ENCODE measurements at places on chromosomes 3 and 15.

DNA sequence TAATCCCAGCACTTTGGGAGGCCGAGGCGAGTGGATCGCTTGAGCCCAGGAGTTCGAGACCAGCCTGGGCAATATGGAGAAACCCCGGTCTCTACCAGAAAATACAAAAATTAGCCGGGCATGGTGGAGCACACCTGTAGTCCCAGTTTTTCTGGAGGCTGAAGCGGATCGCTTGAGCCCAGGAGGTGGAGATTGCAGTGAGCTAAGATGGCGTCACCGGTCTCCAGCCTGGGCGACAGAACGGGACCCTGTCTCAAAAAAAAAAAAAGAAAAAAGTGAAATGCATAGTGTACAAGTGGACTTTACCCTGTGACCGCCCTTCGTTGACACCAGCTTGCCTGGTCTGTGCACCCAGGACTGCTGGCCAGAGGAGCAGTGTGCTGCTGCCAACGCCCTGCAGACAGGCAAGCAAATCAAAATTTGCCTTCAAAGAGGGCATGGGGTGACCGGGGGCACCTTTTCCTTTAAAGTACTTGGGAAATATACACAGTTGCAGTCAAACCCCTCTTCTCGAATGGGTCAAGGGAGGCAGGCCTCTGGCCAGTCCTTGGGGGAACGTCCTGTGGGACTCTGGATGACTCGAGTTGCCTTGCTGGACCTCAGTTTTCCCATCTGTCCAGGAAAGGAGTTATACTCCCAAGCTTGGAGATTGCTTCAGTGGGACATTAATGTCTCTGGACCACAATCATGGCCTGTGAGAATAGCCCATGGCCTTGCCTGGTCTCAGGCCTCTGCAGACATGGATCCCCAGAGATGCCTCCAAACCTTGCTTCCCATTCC is 1.0 kb downstream of the XYLB start:
- no peak overlapping the region for H3K27ac ChIP-seq
- H3K36me3 ChIP-seq, result no peaks in the 10 kb centered on the region
- DNase-seq, result no peak

DNA sequence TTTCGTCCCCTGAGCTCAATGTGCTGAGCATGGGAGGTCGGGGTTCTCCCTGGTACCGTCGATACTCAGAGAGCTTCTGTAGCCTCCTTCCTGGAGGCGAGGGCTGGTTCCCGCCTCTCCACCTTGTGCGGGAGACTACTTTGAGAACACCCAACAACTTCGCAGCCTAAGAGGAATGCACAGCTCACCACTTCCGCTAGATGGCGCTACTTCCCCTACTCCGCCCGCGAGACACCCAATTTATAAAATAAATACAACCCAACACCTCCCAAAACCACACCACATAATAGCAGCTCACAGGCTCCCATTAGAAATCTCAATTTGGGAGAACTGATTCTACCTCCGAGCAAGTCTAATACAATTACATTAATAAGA is 1.2 kb downstream of the RGMA start:
- no peaks in the 10 kb centered on the region for H3K36me3 ChIP-seq
- H3K4me1 ChIP-seq, result peaks cover 14% of the 10 kb centered on the region
- H3K27ac ChIP-seq, result no peak overlapping the region
- H3K4me3 ChIP-seq, result peak overlapping the region; percentile 46
- peak; percentile 39 for DNase-seq

DNA sequence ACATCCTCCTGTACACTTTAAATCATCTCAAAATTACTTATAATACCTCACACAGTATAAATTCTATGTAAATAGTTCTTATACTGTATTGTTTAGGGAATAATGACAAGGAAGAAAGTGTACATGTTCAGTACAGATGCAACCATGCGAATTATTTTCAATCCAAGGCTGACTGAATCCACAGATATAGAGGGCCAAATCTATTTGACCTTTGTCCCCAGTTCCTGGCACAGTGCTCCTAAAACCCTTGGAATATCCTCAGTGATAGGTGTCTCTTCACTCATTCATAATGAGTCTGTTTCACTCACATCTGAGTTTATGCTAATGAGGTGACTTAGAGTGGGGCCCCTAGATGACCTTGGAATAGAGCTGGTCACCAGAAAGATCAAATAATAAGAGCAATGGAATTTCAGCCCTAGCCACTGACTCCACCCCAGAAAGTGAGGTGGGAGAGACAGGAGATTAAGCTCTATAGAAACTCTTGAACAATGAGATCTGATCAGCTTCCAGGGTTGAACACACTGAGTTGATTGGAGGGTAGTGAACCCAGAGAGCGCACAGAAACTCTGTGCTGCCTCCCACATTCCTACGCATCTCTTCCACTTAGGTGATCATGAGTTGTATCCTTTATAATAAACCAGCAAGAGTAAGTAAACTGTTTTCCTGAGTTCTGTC is 65.3 kb downstream of the ADAM10 start:
- H3K4me3 ChIP-seq, result no peak overlapping the region
- H3K4me1 ChIP-seq, result peaks cover 4% of the 10 kb centered on the region
- no peak overlapping the region for H3K27ac ChIP-seq

DNA sequence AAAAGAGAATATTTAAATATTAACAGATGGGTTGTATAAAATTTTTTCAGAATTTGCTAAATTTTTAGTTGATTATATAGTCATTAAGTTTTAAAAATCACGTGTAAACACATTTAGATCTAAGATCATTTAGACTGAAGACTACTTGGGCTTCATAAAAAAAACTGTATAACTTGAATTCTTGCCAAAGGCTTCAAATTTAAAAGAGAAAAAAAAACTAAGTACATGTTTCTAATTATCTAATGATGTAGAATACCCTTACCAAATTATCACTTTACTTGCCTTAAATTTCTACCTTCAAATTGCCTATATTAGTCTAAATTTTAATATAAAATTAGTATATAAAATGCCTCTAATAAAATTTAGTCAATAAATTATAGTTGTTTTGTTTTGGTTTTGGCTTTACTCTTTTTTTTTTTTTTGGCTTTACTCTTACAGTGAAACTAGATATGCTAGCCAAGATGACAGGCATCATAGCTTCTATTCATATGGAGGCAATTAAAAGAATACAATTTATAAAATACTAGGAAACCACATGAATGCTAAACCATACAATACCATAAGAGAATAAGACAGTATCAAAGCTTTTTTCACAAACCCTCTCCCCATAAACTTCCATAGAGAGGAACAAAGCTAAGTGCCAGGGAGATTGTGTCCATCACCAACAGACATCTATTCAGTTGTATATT is 183.1 kb upstream of the KCNMB2 start:
- no peaks in the 10 kb centered on the region for H3K4me1 ChIP-seq
- no peak overlapping the region for H3K27ac ChIP-seq
- DNase-seq, result no peak
- H3K4me3 ChIP-seq, result no peak overlapping the region
- H3K27me3 ChIP-seq, result no peaks in the 10 kb centered on the region

DNA sequence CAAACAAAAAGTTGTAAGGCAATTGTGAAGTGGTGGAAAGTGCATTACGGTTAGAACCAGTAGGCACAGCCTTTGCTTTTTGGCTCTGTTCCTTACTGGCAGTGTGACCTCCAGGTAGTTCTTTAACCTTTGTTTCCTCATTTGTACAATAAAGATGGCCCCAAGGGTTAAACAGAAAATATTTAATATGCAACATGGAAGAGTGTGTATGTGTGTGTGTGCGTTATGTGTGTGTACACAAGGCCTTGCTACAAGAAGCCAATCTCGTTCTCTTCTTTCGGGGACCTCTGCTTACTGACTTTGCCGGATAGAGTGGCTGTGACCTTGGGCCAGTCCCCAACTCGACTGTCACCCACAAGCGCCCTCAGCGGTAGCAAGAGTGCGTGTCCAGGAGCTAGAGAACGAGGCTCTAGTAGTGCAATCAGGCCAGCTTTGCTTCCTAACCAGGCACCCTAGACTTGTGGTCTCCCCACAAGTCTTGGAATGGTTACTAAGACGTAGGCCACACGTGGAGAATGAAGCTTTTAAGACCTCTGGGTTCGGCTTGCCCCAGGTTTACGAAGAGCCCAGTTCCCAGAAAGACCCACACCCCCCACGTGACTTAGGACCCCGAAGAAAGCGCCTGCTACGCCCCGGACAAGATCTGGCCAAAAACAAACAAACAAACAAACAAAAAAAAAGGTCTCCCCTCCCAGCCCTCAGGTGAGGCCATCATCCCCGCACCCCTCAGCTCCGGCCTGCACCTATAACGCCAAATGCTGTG is 593 bp downstream of the CIAO2A start:
- DNase-seq, result no peak
- H3K4me3 ChIP-seq, result peak overlapping the region; percentile 59
- peaks cover 4% of the 10 kb centered on the region for H3K36me3 ChIP-seq
- H3K4me1 ChIP-seq, result peaks cover 36% of the 10 kb centered on the region
- peak overlapping the region; percentile 76 for H3K27ac ChIP-seq

DNA sequence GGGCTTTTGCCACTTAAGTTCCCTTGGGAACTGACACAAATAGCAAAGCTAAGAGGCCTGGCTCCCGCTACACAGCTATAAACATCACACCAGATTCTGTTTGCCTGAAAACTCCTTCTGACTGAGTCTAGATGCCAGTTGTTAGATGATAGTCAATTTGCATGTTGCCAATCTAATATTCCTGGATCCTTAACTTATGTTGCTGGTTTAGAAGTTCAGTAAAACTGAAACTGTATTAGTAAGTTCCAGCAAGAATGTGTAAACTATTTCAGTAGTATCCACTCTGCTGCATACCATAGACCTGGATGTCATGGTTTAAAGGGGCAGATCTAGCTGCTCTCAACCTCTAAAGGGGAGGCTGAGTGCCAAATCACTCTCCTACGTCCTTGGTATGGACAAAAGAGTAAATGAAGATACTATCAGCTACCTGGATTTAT is 27.1 kb upstream of the LACTB start:
- no peaks in the 10 kb centered on the region for H3K27me3 ChIP-seq
- DNase-seq, result no peak
- H3K4me1 ChIP-seq, result no peaks in the 10 kb centered on the region
- H3K4me3 ChIP-seq, result no peak overlapping the region
- no peaks in the 10 kb centered on the region for H3K36me3 ChIP-seq
- H3K27ac ChIP-seq, result no peak overlapping the region

- no peak for DNase-seq
- H3K27ac ChIP-seq, result no peak overlapping the region
These were observed 182.5 kb downstream of the FMN1 start for GRCh38 chr15:33011976-33012375.

GRCh38 chr3:133927540-133928066 is 31.9 kb upstream of the RAB6B start:
- no peaks in the 10 kb centered on the region for H3K36me3 ChIP-seq
- H3K4me1 ChIP-seq, result peaks cover 8% of the 10 kb centered on the region
- no peak overlapping the region for H3K27ac ChIP-seq

All from effector memory CD4-positive, alpha-beta T cell (primary cell).